ENCODE measurements at places on chromosomes 1 and 21.

DNA sequence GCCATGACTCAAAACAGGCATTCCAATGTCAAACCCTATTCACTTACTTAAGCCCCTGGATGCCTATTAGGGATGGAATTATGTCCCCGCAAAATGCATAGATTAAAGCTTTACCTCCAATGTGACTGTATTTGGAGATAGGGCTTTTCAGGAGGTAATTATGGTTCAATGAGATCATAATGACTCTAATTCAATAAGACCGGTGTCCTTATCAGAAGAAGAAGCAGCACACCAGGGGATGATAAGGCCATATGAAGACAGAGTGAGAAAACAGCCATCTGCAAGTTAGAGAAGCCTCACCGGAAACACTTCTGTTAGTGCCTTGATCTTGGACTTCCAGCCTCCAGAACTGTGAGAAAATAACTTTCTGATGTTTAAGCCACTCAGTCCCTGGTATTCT is 1131.8 kb upstream of the TMPRSS15 start:
- no peak for DNase-seq

GRCh38 chr1:96370757-96371156 is 350.8 kb upstream of the PTBP2 start:
- DNase-seq = no peak

- peak; percentile 60 for DNase-seq
These were observed 16.4 kb upstream of the RAB29 start for GRCh38 chr1:205791568-205792180.

DNA sequence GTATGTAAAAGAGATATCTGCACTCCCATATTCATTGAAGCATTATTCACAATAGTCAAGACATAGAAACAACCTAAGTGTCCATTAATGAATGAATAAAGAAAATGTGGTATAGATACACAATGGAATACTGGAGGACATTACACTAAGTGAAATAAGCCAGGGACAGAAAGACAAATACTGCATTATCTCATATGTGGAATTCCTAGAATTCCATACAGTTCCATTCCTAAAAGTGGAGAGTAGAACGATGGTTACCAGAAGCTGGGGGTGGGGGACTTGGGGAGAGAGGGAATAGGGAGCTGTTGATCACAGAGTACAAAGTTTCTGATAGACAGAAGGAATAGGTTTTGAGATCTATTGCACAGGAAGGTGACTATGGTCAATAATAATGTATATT is 7.4 kb downstream of the TMED5 start:
- no peak for DNase-seq

GRCh38 chr1:180228648-180229482 is 1.2 kb upstream of the LHX4 start:
- no peak for DNase-seq

DNA sequence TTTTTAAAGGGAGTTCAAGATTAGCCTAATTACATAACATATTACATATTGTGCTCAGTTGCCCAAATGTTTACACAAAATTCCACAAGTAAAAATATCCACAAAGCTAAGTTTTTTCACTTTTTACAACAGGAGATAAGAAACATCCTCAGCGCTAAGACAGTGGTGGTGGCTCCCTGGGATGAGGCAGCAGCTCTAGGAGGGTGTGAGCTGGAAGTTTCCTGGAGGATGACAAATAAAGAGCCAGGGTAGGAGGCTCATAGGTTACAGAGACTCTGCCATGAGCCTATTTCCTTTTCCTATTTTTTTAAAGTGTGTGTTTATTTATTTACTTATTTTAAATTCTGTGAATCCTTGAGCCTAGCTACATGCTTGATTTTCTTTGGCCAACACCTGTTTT is 91.7 kb downstream of the COL24A1 start:
- DNase-seq = no peak

DNA sequence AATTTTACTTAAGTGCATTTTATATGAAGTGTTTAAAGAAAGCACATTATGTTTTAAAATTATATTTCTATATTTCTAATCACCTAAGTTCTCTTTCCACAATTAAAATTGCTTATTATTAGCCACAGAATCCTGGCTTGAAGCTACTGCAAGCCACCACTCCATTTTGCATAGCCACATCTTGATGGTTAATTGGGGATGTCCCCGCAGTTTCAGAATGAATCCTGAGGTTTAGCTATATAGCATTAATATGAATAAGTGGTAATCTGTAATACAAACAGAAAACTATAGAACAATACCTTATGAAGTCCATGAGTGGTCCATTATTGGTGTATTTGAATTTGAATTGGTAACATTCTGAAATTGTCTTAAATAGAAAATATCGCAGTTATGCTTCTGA is 11.6 kb upstream of the GOLPH3L start:
- no peak for DNase-seq

DNA sequence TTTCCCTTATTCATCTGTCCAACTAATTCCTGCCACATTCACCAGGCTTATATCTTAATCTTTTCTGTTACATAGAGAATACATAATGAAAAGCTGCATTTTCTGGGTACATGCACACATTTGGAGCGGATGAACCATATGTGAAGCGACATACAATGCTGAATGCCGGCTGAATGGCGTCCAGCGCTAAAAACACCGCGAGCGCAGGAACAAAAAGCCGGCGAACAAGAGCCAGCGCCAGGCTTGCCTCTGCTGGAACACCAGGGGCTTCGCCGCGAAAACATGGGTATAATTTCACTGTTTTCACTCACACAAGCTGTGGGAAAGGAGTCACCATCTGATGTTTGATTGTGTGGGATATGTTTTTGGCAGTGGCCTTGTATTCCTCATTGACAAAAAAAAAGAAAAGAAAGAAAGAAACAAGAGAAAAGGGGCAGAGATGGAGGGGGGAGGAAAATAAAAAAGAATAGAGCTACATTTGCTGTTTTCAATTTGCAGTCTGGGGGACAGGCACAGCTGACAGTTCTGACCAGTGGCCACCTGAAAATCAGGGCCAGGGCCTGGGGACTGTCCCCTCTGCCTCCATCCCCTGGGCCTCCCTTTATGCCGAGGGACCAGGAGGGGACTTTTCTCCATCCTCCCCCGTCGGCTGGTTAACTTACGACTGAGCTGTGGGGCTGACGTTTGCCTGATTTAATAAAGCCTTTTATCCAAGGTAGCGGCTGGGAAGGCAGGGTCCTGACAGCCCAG is 70.2 kb upstream of the OLIG2 start:
- no peak for DNase-seq

DNA sequence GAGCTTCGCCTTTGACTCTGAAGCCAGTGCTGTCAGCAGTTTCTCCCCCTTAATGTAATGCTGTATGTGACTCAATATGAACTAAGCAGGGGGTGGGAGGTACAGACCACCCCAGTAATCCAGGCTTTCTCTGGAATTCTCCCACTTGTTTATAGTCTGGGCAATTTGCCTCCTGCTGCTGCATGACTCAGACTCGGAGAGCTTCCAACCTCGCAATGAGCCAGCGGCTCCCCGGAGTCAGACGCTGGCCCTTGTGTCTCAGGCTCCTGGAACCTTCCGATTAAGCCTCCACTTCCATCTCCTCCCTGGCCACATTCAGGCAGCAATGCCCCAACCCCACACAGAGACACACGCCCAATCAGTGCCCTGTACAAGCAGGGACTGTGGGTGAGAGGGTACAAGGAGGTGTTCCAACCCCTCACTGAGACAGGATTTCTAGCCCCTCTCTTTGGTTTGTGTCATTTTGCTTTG is 471.7 kb upstream of the VAMP3 start:
- no peak for DNase-seq

- no peak for DNase-seq
These were observed 1256.6 kb upstream of the B3GALT2 start for GRCh38 chr1:194442901-194443575.

- no peak for DNase-seq
These were observed 576.2 kb downstream of the PTPRU start for GRCh38 chr1:29812408-29813135.

DNA sequence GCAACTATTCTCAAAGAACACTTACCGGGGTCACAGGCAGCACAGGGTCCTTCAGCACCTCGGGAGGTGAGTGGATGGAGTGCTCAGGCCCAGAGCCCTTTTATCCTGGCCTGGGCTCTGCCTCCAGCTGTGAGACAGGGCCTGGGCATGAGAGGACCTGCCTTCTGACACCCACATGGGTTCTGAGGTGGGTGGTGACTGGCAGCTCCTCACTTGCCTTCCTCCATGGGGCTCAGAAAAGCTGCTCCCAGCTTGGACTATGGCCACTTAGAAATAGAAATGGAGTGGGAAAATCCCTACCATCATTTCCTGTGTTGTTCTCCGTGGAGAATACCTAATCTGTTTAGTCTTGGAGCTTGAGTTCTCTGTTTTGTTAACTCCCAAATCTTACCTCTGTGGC is at the start of gene LCE1C:
Gene LCE1C (minus strand): TSS at position 76 of the 400 bp plus-strand sequence. CDS start 1,173 bp downstream, outside the sequence.
- no peak for DNase-seq

DNA sequence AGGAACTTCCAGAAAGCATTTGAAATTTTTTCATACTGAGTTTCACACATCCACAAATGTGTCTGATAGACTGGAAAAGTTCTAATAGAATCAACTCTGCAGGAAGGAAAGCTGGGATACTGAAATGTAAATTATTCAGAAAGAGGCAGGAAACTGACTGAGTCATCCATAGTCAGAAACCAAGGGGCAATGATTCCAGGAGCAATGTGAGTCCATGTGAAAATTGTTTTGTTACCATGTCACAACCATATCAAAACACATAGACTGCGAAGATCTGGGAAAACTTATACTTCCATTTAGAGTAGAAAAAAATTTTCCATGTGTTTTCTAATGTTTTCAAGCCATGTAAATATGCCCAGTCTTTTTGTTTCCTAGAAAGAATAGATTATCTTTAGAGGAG is 142.3 kb upstream of the TMPRSS15 start:
- DNase-seq = no peak

- DNase-seq = no peak
These were observed 244.6 kb downstream of the NPHP4 start for GRCh38 chr1:5747426-5748285.

DNA sequence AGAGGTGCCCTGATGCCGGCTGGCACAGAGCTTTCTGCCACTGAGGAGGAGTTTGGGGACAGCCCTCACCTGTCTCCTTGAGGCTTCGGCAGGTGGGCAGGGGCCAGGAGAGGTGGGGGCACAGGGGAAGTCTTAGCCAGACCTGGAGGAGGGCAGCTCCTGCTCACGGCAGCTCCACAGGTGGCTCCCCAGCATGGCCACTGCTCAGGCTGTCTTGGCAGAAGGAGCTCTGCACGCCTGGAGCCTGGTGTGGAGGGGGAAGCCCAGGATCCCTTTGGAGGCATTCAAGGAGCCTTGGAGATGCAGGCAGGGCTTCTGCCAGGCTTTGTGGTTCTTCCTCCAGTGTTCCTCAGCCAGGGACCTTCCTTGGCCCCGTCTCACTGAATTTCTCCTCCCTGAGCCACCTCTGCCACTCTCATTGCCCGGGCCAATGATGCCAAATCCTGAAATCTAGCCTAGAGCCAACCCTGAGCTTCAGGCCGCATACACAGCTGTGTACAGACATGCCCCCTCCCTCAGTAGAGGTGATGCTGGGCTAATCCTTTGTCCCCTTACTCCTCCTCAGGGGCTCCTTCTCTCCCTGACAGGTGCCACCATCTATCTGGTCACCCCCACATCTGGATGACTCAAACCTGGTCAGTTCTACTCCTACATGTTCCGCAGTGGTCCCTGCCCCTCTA is 251.8 kb upstream of the VAMP3 start:
- no peak for DNase-seq

DNA sequence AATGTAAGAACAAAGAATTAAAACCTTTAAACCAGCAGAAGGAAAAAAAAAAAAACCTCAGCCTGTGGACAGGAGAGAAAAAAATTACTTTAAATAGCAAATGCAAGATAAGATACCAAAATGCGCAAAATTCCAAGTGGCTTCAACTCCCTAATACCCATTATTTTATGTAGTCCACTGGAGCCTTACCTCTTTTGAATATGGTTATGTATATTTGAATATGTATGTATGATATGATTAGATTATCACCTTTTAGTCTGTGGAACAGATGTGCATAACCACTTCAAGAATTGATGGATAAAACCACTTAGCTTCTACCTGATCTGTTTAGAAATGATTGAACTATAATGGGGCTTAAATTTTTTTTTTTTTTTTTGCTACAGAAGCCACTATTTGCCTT is 52.4 kb upstream of the C1orf115 start:
- no peak for DNase-seq
